Activated CD8-positive, alpha-beta memory T cell treated with anti-CD3 and anti-CD28 coated beads, Interleukin-2, amount 10 ng/mL, durations not matched to agents 7 days and 5 days (primary cell): ENCODE measurements at places on chromosomes 1 and 21. TPM values are rescaled to one million over a fixed set of nuclear protein-coding genes. Genes with fewer than 3 reads are reported as not detected.
A peak's percentile ranks its signal among the peaks of the same experiment; 100 is the strongest.

DNA sequence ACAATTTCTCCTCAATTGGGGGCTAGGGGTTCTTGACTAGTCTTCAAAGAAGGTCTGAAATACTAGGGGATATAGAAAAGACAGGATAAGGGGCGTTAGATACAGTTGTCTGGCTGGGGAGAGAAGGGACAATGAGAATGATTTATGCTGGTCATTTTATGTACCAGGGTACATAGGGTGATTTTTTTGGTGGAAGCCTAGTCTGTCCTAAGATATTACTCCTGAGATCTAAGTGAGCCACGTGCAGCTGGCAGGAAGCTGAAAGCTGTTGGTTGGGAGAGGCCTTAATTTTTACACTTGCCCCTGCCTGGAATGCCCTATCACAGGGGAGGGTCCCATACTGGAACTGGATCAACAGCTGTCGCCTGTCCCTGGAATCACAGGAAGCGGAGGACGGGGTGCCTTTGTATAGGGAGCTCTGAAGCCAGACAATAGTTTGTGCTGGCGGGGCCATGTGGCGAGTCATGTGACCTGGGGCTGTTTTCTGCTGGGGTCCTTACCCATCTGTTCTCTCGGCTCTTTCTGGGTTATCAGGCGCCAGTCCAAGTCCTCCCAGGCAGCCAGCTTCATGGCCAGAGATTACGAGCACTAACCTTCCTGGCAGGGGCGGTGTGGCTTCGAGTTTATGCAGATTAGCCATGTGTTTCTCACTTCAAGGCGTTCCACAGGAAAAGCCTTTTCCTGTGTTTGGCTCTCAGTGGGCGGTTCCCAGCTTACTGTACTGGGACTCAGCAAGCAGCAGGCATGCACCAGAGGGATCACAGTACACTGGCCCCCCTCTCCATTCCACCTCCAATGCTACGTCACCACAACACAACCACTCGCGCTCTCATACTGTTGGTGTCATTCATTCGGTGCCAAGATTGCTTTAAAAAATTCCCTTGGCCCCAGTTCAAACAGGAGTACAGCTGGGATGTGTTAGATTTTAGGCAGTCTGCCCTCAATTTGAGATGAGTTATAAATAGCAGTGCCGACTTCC, 27.5 kb downstream of the ARID1A start:
- peak; percentile 52 for DNase-seq

DNA sequence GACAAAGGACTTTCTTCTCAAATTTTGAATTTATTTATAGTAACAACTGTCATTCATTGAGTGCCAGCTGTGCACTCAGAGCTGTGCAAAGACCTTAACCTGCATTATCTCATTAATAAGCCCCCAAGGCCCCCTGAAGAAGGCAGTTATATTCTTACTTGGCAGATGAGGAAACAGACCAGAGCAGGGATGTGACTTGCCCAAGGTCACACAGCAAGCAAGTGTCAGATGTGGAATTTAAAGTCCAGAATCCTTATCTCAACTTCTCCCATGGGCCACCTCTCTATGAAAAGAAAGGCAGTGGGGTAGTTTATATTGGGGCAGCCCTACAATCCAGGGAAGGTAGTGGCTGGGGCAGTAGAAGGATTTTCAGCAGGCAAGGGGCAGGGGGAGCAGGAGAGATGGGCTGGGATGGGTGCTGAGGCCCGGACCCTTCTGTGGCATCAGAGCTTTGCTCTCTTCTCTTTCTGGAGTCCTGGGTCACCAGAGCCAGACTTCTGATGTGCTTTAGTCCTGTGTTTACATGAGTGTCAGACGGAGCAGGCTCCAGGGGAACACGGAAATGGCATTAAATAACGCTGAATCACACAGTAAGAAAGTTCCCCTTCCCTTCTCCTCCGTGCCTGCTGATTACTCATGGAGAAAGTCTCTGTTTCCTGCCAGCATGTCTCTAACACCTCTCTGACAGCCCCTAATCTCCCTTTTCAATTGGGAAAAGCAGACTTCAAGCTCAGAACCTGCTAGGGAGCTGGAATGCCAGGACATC, 39.5 kb downstream of the EPHB2 start:
- no peak for DNase-seq

- no peak for DNase-seq
Observed at GRCh38 chr1:237570530-237570929, 320.2 kb downstream of the ZP4 start.

TRIM67 gene
- not detected for total RNA-seq

DNA sequence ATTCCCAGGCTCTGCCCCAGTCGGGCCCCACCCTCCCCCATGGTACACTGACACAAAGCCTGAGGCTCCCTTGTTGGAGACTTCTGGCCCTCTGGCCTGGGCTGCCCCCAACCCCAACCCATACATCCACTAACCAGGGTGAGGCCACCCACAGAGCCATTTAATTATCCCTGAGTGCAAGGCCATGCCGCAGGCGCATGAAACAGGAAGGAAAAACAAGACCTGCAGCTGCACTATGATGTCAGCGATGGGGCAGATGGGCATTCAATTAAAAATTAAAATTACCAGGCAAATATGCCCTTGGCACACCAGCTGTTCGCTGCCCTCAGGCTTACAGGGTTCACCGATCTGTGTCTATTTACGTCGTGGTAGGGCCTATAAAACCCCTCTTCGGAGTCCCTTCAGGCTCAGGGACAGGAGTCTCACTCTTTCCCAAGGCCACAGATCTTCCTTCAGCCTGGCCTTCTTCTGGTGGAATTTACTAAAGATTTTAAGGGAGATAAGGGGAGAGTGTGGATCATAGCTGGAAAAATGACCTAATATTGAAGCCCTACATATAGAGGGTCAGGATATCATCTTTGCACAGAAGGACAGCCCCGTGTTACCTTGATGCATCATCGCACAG, 29.6 kb upstream of the RGS16 start:
- DNase-seq, result no peak

DNA sequence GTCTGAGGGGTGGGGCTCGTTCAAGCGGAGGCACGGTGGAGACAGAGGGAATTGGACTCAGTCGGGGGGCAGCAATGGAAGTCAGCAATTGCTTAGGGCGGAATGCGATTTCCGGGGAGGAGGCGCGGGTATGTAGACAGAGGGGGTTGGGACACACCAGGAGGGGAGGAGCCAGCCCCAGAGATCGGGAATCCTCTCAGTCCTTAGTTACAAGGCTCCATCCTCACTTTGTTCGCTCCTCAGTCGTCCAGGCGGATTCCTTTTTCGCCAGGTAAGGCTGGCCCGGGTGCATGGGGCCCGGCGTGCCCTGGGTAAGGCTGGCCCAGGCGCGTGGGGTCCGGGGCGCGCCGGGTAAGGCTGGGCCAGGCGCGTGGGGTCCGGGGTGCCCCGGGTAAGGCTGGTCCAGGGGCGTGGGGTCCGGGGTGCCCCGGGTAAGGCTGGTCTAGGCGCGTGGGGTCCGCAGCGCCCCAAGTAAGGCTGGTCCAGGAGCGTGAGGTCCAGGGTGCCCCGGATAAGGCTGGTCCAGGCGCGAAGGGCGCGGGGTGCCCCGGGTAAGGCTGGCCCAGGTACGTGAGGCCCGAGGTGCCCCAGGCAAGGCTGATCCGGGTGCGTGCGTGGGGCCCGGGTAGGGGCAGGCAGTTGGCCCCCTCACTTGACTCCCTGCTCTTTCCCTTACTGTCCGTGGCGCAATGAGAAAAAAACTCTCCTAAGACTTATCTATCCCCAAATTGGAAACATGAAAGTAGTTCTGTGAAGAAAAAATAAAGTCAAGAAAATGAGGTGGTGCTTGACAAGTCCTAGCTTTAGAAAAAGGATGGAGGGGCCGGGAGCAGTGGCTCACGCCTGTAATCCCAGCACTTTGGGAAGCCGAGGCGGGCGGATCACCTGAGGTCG, at the start of gene L1TD1:
TSS of gene L1TD1 (plus strand) at position 199 of the 894 bp plus-strand sequence. CDS start 11,780 bp downstream, outside the sequence.
- DNase-seq, result no peak

- DNase-seq, result no peak
Observed at GRCh38 chr1:29280409-29281131, 44.2 kb downstream of the PTPRU start.

GRCh38 chr1:201791051-201791778, 37.7 kb upstream of the IPO9 start:
- DNase-seq, result no peak

UQCRH gene
- total RNA-seq, result 302 TPM

GRCh38 chr1:911875-912739, 11.6 kb upstream of the SAMD11 start:
- no peak for DNase-seq

APOBEC4 gene
- total RNA-seq, result not detected

SPRR2F gene
- total RNA-seq, result not detected

DNA sequence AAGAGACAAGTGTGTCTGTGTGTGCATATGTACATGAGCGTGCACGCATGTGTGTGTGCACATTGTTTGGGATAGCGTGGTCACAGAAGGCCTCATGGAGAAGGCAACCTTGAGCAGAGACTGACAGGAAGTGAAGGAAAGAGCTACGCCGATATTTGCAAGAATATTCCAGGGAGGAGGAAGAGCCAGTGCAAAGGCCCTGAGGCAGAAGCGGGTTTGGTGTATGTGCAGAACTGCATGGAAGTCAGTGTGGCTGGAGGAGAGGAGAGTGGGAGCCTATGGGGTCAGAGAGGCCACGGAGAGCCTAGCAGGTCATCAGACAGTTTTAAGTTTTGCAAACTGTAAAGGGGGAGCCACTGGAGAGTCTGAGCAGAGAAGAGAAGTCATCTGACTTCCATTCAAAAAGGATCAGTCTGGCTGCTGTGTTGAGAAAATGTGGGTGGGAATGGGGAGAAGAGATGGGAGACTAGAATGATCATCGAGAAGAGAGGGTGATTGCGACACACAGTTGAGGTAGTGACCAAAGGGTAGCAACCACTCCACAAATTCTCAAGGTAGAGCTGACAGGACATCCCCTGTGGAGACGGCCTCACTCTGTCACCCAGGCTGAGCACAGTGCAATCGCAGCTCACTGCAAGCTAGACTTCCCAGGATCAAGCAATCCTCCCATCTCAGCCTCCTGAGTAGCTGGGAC, 3.9 kb downstream of the CELA2B start:
- DNase-seq, result no peak

DNA sequence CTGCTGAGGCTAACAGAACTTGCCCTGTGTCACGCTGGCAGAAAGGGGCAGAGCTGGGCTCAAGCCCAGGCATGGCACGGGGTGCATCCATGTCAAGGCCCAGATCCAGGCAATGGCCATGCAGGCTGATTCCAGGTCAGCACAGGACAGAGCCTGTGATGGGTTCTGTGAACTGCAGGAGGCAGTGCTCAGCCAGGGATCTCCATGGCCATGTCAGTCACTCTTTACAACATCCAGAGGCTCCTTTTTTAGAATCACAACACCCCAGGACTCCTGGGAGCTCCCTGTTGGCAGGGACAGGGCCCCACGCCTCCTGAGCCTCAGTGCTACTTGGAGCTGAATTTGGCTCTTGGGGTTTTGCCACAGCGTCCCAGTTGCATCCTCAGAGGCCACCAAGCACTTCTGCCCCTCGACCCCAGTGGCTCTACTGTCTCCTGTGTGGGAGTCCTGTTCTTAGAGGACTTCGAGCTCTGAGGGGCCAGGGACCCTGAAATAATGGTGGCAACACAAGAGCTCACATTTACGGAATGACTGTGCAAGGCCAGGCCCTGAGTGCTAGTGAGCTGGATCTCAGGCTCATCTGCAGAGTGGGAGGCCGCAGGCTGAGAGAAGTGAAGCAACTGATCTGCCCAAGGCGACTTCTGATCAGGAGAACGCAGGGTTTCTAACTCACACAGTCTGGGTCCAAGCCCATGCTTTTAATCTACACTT, 211.5 kb downstream of the TRABD2B start:
- no peak for DNase-seq

GRCh38 chr21:32587651-32588050, 2.3 kb upstream of the TCP10L start:
- DNase-seq, result peak; percentile 9

DNA sequence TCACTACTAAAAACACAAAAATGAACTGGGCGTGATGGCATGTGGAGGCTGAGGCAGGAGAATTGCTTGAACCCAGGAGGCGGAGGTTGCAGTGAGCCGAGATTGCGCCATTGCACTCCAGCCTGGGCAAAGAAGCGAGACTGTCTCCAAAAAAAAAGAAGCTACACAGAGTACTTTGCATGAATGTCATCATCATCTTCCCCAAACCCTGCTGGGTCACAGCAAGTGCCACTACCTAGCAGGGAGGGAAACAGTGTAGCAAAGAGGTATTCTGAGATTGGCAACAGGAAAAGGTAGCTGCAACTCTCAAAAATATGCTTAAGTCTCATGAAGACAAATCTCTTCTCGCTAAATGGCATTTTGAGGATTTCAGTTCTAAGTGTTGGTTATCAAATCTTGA, 12.8 kb downstream of the NDC1 start:
- no peak for DNase-seq

- DNase-seq, result no peak
Observed at GRCh38 chr1:35188578-35189392, 4.2 kb downstream of the SFPQ start.

KRTAP11-1 gene
- total RNA-seq, result not detected

- no peak for DNase-seq
Observed at GRCh38 chr1:22141554-22142314, 1.2 kb downstream of the WNT4 start.

DNA sequence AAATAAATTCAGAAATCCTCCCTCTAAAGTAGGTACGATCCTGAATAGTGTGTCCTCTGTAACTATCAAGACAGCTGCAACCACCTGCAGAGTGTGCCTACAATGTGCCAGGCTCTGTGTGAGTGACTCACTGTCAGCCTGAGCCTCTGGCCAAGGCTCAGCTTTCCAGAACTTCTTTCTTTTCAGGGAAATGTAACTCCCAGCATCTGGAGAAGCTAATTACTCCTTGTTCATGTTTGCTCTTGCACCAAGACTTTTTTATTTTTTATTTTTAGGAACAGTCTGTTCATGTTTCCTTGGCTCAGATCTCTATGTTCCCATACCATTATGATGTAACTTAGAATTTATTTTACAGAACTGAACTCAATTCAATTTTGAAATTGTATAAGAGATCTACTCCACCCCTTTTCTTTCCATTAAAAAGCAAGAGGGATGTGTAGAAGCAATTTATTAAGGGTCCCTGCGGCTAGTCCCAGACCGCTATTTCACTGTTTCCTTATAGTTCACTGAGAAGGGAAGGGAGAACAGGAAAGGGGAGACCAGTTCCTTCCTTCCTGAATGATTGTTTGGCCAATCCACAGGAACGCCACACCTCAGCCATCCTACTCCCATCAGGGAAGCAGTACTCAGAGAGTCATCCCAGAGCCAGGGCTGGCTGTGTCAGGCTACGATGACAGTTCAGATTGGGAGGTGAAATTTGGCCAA, 112.4 kb upstream of the ZNF648 start:
- DNase-seq, result no peak

DNA sequence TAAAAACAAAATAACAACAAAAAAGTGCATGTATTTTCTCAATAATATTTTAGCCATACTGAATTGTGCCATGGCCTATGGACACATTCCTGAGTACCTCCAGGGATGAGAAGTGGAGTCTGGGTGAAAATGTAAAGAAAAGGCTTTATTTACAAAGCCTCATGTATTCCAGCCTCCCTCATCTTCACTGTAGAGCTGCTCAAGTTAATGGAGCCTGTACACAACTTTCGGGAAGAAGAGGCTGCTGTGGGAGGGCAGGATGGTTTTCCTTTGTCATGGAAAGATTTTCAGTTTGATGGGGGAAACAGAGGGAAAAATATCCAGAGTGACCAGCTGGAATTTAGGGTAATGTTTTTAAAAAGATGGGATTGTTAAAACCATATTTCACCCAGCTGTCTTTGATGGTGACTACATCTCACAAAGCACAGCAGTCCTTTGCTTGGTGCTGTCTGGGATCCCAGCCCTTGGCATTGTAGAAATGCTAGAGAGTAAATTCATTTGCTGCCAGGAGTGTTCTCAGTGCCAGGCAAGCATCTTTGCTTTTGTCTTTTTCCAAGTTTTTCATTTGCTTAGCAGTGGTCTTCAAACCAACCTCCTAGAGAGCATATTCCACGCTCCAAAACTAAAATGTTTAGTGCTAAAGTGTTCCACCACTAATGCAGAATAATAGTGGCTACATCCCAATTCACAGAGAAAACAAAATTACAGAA, 54.9 kb downstream of the DPT start:
- DNase-seq, result no peak

CYP4A22 gene
- not detected for total RNA-seq
